ENCODE measurements at places on chromosomes 3 and 15.

GRCh38 chr3:37987315-37987697, 3.3 kb upstream of the VILL start:
- DNase-seq: no peak

GRCh38 chr3:29381595-29381994, 100.7 kb downstream of the RBMS3 start:
- DNase-seq: no peak

- no peak for DNase-seq
These were observed 196.4 kb upstream of the SLC24A5 start for GRCh38 chr15:47924381-47924780.

DNA sequence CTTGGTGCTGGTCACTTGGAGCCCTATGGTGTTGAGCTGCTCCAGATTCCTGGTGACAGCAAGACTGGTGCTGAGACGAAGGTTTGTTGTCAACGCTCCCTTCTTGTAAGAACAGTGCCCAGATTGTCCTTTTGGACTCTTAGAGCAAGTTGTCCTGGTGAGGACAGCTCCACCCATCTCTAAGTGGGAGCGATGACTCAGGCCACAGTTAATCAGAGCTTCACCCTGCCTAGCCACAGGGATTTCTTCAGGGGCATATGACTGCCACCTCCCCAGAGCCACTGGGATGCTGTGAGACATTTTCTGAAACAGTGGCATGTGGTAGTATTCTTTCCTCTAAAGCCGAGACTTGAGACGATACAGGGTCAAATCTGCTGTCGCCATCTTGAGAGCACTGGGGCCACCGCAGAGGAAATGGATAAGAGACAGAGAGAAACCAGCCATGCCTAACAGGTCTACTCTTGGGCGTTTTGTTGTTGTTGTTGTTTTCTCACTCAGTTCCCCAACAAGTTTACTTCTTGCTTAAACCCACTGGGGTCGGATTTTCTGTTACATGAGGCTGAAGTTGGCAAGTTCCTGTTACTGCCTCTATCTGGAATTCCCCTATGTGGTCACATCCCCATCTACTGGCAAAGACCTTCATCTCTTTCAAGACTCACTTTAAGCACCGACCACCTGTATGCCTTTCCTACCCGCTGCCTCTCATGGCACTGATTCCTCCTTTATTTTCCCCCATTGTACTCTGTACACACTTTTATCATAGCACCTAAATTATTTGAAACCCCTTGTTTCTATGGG, 16.0 kb upstream of the PCOLCE2 start:
- DNase-seq: no peak

DNA sequence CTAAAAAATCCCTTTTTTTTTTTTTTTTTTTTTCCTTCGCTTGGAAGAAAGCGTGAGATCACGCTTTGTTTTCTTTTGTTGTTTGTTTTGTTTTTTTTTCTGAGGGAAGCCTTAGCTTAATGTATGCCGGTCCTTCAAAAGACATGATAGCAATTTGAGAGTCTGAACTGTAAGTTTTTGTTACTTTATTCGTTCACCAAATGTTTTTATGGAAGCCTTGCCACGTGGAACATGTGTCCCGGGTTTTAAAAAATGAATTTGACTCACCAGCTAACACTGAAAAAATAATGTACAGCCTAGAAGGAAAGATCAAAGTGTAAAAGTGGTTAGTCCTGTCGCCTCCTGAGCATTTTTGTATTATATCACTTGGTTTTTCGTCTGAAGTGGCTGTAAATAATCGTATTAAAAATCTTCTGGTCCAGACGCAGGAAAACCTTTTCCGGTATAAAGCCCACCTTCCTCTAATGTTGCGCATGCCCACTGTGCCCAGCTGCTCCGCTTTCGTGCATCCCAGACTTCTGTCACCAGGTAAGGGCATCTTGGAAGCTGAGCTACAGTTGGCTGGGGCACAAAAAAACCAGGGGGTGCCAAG, 795 bp upstream of the MYNN start:
- no peak for DNase-seq

Measured in activated CD4-positive, alpha-beta T cell treated with anti-CD3 and anti-CD28 coated beads for 4 hours (primary cell).